ENCODE measurements at places on chromosomes 16 and 17.
A peak's percentile ranks its signal among the peaks of the same experiment; 100 is the strongest.

- no peak for DNase-seq
Measured at GRCh38 chr17:3798273-3799180, 2.5 kb downstream of the ITGAE start.

DNA sequence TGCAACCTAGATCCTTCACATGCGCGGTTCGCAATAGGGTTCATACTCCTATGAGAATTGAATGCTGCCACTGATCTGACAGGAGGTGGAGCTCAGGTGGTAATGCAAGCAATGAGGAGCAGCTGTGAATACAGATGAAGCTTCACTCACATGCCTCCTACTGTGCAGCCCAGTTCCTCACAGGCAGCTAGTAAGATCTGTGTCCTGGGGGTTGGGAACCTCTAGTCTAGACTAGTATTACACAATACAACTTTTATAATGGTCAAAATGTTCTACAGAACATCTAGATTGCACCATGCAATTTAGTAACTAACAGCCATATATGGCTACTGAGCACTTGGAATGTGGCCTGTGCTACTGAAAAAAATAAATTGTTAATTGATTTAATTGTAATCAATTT lies 26.7 kb downstream of the ABCA5 start:
- no peak for DNase-seq

DNA sequence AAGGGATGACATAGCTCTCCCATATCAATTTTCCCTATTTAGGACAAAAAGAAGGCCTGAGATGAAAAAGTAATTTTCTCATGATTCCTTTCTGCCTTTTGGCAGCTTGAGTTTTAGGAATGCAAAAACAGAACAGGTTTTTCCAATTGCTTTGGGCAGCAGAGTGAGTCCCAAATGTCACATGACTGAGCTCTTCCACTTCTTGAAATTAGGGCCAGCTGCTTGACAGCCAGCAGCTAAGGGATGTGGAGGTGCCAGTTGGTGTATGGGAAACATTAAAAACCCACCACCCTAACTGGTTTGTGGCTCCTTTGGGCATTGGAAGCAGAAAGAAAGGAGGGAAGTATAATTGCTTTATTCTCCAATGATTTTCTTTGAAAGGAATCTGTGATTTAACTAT lies 133.8 kb upstream of the FAM20A start:
- DNase-seq = no peak

DNA sequence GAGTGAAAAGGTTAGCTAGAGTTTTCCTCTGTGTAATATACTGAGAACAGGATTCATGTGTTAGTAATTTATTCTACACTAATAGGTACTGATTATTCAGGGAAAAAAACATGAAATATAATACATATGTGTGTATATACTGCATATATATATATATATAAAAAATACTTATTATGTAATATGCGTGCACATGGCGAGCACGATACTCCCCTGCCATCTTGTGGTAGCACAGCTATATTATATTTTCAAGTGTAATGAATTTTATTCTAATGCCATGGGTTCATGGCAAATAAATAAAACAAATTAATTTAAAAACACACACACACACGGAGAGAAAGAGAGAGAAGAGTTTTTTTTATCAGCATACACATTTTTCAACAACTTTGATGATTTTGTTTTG lies 460.6 kb downstream of the KCNJ2 start:
- no peak for DNase-seq

- no peak for DNase-seq
Measured at GRCh38 chr17:48478224-48479013, 48.4 kb upstream of the SKAP1 start.

DNA sequence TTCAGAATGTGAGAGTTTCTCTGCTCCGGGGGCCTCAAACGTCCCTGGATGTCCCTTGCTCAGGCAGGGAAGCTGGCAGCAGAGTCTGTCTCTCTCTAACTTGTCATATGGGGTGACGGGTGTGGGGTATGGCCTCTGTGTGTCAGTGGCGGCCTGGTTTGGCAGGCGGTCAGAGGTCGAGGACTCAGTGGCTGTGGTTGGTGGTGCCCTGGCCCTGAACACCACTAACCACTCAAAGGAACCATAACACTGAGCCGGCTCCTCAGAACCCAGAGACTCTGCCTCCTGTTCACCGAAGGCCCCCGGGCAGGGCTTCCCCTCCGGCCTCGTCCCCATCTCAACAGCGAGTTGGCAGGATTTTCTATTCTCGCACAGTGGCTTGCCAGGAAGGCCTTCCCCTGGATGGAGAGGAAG lies 677 bp downstream of the P2RX1 start:
- no peak for DNase-seq

GRCh38 chr17:80992077-80992947 lies 671 bp downstream of the CHMP6 start:
- no peak for DNase-seq

- peak; percentile 87 for DNase-seq
Measured at GRCh38 chr16:48276102-48276501, 28.8 kb upstream of the ABCC11 start.

- no peak for DNase-seq
Measured at GRCh38 chr16:9934723-9935508, 247.3 kb downstream of the GRIN2A start.

- no peak for DNase-seq
Measured at GRCh38 chr16:73058221-73058615, 10.3 kb upstream of the ZFHX3 start.

GRCh38 chr17:8186787-8187516 lies 3.0 kb downstream of the BORCS6 start:
- DNase-seq = peak; percentile 94

All from globus pallidus (tissue), 1 donor.